ENCODE measurements at places on chromosomes 3 and 15. TPM values are rescaled to one million over a fixed set of nuclear protein-coding genes. Genes with fewer than 3 reads are reported as not detected.

GRCh38 chr15:59242649-59243048, 36.0 kb downstream of the LDHAL6B start:
- H3K4me3 ChIP-seq, result no peak overlapping the region
- H3K27ac ChIP-seq, result no peak overlapping the region
- no peak for DNase-seq
- peaks cover 34% of the 10 kb centered on the region for H3K36me3 ChIP-seq

DNA sequence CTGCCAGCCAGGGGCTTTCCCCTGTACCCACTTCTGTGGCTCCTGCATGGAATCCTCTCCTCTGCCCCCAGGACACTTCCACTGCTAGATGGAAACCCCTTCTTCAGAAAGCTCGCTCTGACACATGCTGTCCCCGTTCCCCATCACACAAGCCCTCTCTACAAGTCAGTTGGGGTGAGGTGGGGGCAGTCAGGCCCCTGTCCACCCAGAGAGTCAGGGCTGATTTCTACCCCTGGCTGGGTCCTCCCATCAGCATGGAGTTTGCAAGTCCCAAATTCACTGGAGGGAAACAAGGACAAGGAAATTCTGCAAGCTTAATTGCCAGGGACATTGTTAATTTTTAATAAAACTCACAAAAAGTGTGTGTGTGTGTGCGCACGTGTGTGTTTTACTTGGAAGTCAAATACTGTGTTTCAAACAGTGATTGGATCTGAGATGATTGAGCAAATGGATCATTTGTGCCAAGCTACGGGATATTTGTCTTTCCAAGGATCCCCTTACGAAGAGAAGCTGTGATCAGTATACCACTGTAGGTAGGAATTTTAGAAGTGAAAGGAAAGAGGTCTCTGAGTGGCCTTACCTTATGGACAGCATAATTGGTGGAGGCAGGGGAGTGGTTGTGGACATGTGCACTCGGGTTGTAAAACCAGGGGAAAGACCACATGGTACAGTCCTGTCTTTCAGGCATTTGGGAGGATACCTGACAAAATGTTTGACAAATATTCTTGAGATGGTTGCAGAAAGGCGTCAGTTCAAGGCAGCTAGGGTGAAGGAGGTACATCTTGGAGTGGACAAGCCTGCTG, 1.5 kb upstream of the AMOTL2 start:
- DNase-seq, result no peak
- peaks cover 28% of the 10 kb centered on the region for H3K27me3 ChIP-seq
- H3K4me3 ChIP-seq, result peak overlapping the region; percentile 99
- H3K36me3 ChIP-seq, result peaks cover 26% of the 10 kb centered on the region

GRCh38 chr15:74304431-74304830, 63.0 kb downstream of the CYP11A1 start:
- H3K27me3 ChIP-seq, result peaks cover 58% of the 10 kb centered on the region
- no peak overlapping the region for H3K4me3 ChIP-seq
- DNase-seq, result no peak
- no peaks in the 10 kb centered on the region for H3K4me1 ChIP-seq
- no peak overlapping the region for H3K27ac ChIP-seq

GRCh38 chr3:19399836-19400235, 251.5 kb downstream of the KCNH8 start:
- H3K4me3 ChIP-seq, result no peak overlapping the region
- H3K4me1 ChIP-seq, result no peaks in the 10 kb centered on the region
- H3K36me3 ChIP-seq, result no peaks in the 10 kb centered on the region
- DNase-seq, result no peak
- no peak overlapping the region for H3K27ac ChIP-seq

- H3K36me3 ChIP-seq, result no peaks in the 10 kb centered on the region
- H3K27ac ChIP-seq, result no peak overlapping the region
- H3K27me3 ChIP-seq, result no peaks in the 10 kb centered on the region
- H3K4me1 ChIP-seq, result peaks cover 10% of the 10 kb centered on the region
- no peak overlapping the region for H3K4me3 ChIP-seq
- DNase-seq, result no peak
These were observed 240.1 kb downstream of the NTRK3 start for GRCh38 chr15:88016406-88016805.

DNA sequence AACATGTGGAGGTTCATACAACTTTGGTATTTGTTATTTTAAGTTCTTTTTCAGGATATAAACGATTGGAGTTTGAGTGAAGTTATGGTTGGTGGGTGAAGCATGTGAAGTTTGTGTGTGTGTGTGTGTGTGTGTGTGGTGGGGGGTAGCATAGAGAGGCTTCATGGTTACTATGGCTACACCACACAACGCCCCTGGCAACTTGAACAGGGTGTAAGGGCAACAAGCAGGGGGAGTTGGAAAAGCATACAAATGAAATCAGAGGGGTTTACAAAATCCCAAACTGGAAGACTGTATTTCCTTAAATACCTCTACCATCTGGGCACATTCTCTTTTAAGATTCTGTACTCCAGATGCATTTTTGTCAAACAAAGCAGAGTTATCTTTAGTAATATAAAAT, 207.5 kb downstream of the SV2B start:
- peaks cover 17% of the 10 kb centered on the region for H3K27me3 ChIP-seq
- H3K4me1 ChIP-seq, result no peaks in the 10 kb centered on the region
- H3K36me3 ChIP-seq, result no peaks in the 10 kb centered on the region

GRCh38 chr3:140845882-140846281, 95.8 kb upstream of the SLC25A36 start:
- H3K4me1 ChIP-seq, result no peaks in the 10 kb centered on the region
- no peak overlapping the region for H3K4me3 ChIP-seq
- H3K27me3 ChIP-seq, result no peaks in the 10 kb centered on the region

DNA sequence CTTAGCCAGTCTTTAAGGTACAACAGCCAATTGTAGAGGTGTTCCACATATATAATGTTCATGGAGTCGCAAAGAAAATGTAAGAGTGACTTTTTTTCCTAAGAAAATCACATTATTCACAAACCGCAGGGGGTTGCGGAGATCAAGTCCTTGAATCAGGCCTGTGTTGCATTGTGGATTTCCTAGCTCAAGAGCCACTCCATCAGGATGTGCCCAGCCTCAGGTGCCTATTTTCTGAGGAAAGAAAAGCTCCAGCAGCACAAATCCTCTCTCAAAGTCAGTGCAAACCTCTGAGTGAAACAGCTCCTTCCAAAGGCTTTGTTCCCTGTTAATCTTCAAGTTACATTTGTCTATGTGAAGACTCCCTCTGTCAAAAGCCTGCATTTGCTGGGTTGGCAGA, 349.4 kb downstream of the CLSTN2 start:
- no peaks in the 10 kb centered on the region for H3K27me3 ChIP-seq
- H3K36me3 ChIP-seq, result no peaks in the 10 kb centered on the region
- DNase-seq, result no peak
- H3K27ac ChIP-seq, result no peak overlapping the region
- no peak overlapping the region for H3K4me3 ChIP-seq

GRCh38 chr15:90294601-90295269, 29.3 kb downstream of the NGRN start:
- no peak overlapping the region for H3K4me3 ChIP-seq
- H3K27me3 ChIP-seq, result peaks cover 7% of the 10 kb centered on the region
- H3K36me3 ChIP-seq, result no peaks in the 10 kb centered on the region
- no peaks in the 10 kb centered on the region for H3K4me1 ChIP-seq
- H3K27ac ChIP-seq, result no peak overlapping the region

- H3K4me1 ChIP-seq, result peaks cover 32% of the 10 kb centered on the region
- H3K36me3 ChIP-seq, result no peaks in the 10 kb centered on the region
- H3K27me3 ChIP-seq, result peaks cover 23% of the 10 kb centered on the region
- peak overlapping the region; percentile 92 for H3K4me3 ChIP-seq
- no peak overlapping the region for H3K27ac ChIP-seq
These were observed 2.4 kb downstream of the SEMA6D start for GRCh38 chr15:47719730-47720129.

DNA sequence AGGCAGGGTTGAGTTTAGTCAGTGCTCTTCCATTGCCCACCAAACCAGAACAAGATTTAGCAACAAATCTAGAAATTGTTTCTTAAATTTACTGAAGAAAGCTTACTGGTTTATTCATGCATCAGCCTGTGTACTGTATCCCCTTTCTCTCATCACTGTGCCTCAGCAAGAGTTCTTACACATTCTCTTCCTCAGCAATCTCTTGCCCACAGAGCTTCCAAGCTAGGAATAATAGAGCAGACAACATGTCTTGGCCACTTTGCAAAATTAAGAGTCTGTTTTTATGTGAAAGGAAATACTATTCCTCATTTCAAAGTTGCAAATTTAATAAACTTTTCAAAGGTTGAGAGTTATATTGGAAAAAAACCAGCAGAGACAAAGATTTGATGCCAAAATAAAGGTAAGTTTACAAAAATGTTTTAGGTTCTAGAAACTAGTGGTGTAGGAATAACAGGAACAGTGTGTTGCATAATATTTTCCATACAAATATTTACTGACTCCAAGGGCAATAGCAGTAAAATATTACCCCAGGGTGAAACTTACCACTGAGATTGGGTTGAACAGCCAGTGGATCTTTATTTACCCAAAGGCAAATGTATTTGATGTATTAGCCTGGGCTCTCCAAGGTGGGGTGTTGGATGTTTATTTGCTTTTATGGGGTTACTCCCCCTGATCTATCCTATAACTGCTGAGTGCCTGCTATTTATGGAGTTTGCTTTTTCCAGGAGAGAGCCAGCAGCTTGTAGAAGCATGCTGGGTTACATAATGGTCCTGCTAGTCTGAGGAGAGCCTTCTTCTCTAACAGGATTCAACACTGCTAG, 276.7 kb downstream of the ADAMTSL3 start:
- H3K36me3 ChIP-seq, result no peaks in the 10 kb centered on the region
- DNase-seq, result no peak
- peaks cover 2% of the 10 kb centered on the region for H3K27me3 ChIP-seq
- H3K27ac ChIP-seq, result no peak overlapping the region

DNA sequence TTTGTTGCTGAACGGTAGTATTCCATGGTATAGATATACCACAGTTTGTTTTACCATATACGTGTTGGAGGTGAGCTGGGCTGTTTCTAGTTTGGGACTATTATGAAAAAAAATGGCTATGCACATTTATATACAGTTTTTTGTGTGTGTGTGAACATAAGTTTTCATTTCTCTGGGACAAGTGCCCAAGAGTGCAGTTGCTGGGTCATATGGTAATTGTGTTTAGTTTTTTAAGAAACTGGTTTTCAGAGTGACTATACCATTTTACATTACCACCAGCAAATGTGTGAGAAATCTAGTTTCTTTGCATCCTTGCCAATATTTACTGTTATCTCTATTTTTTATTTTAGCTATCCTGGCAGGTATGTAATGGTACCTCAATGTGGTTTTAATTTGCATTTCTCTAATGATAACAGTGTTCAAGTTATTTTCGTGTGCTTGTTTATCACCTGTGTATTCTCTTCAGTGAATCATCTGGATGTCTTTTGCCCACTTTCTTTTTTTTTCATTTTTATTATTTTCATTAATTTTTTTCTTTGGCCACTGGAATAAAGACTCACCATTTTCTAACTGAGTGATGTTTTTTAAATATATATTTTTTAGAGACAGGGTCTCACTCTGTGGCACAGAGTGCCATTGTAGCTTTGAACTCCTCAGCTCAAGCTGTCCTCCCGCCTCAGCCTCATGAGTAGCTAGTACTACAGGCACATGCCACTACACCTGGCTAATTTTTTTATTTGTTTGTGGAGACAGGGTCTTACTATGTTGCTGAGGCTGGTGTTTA, 75.3 kb downstream of the ZNF609 start:
- no peaks in the 10 kb centered on the region for H3K27me3 ChIP-seq
- H3K4me3 ChIP-seq, result peak overlapping the region; percentile 69
- H3K27ac ChIP-seq, result peak overlapping the region; percentile 86
- peaks cover 8% of the 10 kb centered on the region for H3K36me3 ChIP-seq

DNA sequence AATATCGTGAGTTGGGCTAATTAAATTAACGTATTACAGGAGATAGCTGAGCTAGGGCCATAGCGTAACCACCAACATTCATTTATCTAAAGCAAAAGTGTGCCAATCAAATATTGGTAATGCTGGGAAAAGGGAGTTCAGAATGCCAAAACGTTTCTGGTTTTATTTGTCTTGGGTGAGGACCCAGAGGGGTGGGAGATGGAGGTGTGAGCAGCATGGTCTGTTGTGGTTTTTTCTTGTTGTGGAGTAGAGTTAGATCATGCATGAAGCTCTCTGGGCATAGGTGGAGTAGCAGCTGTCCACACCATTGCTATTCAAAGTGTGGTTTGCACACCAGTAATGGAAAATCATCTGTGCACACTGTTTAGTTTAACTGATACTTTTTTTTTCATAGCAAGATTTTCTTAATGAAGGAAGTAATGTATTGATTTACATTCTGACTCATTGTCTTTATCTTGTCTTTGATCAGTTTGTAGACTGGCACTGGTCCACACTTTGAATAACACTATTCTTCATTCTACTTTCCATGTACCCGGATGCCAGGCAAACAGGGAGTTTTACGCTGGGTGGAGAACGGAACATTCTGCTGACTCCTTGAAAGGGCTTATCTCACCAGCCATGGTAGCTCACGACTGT, 50.8 kb upstream of the CRTC3 start:
- H3K27me3 ChIP-seq, result no peaks in the 10 kb centered on the region
- peak overlapping the region; percentile 5 for H3K27ac ChIP-seq
- H3K36me3 ChIP-seq, result peaks cover 51% of the 10 kb centered on the region
- DNase-seq, result no peak

DNA sequence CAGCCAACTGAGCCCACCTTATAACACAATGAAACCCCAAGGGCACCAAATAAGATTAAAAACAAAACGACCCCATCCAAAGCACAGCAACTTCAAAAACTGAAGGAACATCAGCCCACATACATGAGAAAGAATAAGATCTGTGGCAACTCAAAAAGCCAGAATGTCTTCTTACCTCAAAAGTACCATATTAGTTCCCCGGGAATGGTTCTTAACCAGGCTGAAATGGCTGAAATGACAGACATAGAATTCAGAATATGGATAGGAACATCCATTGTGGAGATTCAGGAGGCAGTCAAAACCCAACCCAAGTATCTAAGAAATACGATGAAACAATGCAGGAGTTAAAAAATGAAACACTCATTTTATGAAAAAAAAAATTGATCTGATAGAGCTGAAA, 222.3 kb downstream of the SCAPER start:
- H3K36me3 ChIP-seq, result peaks cover under 1% of the 10 kb centered on the region
- H3K27me3 ChIP-seq, result no peaks in the 10 kb centered on the region
- peaks cover 12% of the 10 kb centered on the region for H3K4me1 ChIP-seq
- H3K27ac ChIP-seq, result no peak overlapping the region
- no peak overlapping the region for H3K4me3 ChIP-seq

- H3K4me3 ChIP-seq, result no peak overlapping the region
- no peak for DNase-seq
- peaks cover 37% of the 10 kb centered on the region for H3K27me3 ChIP-seq
- peaks cover 24% of the 10 kb centered on the region for H3K4me1 ChIP-seq
- no peak overlapping the region for H3K27ac ChIP-seq
These were observed 24.1 kb downstream of the CX3CR1 start for GRCh38 chr3:39255503-39256325.

GRCh38 chr3:98565237-98565643, 28.2 kb downstream of the CPOX start:
- H3K4me3 ChIP-seq, result 0 out of 2 replicates have a peak overlapping the region, but pooled peaks have one; percentile 3
- H3K36me3 ChIP-seq, result no peaks in the 10 kb centered on the region
- peaks cover 5% of the 10 kb centered on the region for H3K27me3 ChIP-seq
- peak; percentile 40 for DNase-seq

GRCh38 chr15:90105521-90105920, 3.3 kb upstream of the IDH2 start:
- no peaks in the 10 kb centered on the region for H3K36me3 ChIP-seq
- H3K27ac ChIP-seq, result no peak overlapping the region
- peaks cover 29% of the 10 kb centered on the region for H3K4me1 ChIP-seq

Gene DISP2
- total RNA-seq, result 0.23 TPM

Gene LRRC15
- 118 TPM for total RNA-seq
